Stomach (tissue), 19 donors: ENCODE measurements at places on chromosomes 1 and 21.

DNA sequence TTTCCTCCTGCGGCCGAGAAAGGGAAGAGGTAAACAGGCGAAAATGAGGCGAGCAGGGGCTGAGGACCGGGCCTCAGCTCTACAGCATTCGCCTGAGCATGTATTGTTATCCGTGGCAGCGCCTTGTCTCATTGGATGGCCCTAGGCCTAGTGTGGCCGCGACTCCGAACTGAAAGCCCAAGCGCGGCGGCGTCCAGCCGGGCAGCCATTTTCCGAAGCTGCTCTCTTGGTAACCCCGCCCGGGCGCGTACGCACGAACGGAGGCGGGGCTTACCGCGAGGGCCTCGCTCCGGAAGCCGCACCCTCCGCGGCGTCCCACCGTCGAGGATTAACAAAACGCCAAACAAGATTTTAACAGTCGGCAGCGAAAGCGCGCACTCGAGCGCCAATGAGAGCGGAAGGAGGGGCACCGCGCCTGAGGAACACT, 797 bp upstream of the USP1 start:
- peak overlapping the region; percentile 94 for H3K4me3 ChIP-seq
- H3K36me3 ChIP-seq, result no peaks in the 10 kb centered on the region
- peaks cover 37% of the 10 kb centered on the region for H3K4me1 ChIP-seq

- peaks cover 14% of the 10 kb centered on the region for H3K4me1 ChIP-seq
- DNase-seq, result no peak
- H3K4me3 ChIP-seq, result no peak overlapping the region
- H3K27ac ChIP-seq, result no peak overlapping the region
Measured at GRCh38 chr1:234309243-234309597, 64.0 kb upstream of the COA6 start.

DNA sequence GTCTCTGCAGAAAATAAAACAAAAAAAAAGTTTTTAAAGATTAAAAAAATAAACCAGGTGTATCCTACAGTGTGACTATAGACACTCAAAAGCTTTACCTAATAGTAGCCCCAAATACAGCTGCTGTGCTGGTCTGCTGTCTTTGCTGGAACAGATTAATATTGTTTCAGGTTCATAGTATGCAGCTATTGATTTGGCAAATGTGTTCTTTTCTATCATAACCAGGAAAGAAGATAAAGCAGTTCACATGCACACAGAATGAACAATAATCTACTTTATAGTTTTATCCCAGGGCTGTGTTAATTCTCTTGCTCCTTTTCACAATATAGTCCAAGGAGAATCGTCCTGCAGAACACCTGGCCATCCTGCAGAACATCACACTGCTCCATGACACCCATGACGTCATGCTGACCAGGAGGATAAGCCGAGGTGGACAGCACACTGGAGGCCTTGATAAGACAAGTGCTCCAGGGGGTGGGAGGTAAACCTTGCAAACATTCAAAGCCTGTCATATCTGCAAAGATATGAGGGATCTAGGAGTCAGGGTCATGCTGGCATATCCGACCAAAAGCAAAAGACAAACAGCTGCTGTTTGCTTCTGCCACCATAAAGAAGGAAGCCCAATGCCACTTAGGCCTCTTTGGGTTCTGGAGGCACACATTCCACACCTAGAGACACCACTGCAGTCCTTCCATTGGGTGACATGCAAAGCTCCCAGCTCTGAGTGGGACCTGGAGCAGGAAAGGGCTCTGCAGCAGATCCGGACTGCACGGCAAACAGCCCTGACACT, 86.1 kb upstream of the SLC2A1 start:
- H3K4me1 ChIP-seq, result no peaks in the 10 kb centered on the region
- no peak overlapping the region for H3K27ac ChIP-seq
- no peak overlapping the region for H3K4me3 ChIP-seq
- H3K27me3 ChIP-seq, result no peaks in the 10 kb centered on the region

DNA sequence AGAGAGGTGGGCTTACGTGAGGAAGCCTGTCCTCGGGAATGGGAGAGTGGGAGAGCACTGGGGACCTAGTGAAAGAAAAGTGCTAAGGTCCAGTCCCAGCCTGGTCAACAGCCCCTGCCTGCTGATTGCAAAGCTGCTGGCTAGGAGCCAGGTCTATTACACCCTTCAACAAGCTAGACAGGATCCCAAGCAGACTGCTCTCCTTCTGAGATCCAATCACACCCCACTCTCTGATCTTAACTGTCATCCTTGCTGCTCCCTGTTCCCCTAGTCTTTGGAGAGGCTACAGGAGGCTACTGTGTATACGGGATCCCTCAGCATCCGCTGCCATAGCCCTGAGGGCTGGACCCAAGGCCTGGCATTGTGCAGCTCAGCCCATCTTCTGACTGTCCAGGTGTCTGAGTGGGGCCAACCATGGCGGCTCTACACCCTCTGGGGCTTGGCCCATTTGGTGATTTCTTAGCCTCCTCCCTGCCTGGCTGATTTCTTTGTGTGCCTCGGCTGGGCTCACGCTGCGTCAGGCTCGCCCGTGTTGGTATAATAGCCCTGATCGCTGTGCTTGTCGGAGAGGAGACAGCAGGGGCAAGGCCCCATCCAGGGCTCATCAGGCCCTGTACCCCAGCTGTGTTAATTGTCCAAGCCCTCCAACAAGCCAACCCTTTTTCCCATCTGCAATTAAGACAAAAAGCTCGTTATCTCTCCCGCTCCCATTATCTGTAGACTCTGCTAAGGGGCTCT, 43.9 kb downstream of the NAV1 start:
- H3K4me1 ChIP-seq, result peaks cover 21% of the 10 kb centered on the region
- H3K36me3 ChIP-seq, result no peaks in the 10 kb centered on the region
- H3K27me3 ChIP-seq, result no peaks in the 10 kb centered on the region
- no peak overlapping the region for H3K4me3 ChIP-seq
